Left cardiac atrium (tissue), 4 donors: ENCODE measurements at places on chromosomes 5 and 9. TPM values are rescaled to one million over a fixed set of nuclear protein-coding genes. Genes with fewer than 3 reads are reported as not detected.

- DNase-seq, result peak; percentile 54
These were observed 215.5 kb downstream of the PDZD2 start for GRCh38 chr5:31854181-31855133.

DNA sequence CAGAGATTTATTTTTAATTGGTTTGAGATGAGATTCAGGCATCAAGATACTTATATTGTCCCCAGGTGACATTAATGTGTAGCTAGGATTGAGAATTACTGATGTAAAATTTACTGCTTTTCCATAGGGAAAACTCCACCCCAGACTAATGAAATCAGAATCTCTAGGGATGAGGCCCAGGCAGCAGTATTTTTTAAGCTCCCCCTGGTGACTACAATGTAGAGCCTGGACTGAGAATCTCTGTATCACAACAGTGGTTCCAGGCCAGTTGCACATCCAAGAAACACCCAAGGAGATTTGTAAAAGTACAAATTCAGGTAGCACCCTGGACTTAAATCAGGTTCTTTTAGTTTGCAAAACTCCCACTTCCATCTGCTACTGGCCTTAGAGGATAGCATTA lies 185.7 kb downstream of the MARCHF11 start:
- DNase-seq, result no peak

The ZNG1A gene
- total RNA-seq, result 15.6 TPM

DNA sequence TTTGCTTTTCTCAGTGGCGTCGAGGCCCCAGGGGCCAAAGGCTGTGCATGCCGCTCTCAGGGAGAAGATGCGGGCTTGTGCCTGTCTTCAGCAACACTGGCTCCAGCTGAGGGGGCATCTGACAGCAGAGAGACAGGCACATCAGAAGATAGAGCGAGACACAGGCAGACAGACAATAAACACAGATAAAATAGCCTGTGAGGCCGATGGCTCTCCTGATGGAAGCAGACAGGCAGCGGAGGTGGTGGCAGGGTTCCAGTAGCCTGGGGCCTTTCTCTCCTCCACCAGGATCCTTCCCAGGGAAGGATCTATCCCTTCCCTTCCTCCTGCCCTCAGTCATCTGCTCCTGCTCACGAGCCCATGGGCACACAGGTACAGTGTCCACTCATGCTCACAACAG lies 16.6 kb upstream of the UNC5A start:
- DNase-seq, result no peak

- DNase-seq, result no peak
These were observed 948.9 kb upstream of the ARRDC3 start for GRCh38 chr5:92332039-92332438.

The CFAP157 gene
- total RNA-seq, result not detected

GRCh38 chr5:17218353-17219005 lies 1.0 kb downstream of the BASP1 start:
- DNase-seq, result peak; percentile 58

DNA sequence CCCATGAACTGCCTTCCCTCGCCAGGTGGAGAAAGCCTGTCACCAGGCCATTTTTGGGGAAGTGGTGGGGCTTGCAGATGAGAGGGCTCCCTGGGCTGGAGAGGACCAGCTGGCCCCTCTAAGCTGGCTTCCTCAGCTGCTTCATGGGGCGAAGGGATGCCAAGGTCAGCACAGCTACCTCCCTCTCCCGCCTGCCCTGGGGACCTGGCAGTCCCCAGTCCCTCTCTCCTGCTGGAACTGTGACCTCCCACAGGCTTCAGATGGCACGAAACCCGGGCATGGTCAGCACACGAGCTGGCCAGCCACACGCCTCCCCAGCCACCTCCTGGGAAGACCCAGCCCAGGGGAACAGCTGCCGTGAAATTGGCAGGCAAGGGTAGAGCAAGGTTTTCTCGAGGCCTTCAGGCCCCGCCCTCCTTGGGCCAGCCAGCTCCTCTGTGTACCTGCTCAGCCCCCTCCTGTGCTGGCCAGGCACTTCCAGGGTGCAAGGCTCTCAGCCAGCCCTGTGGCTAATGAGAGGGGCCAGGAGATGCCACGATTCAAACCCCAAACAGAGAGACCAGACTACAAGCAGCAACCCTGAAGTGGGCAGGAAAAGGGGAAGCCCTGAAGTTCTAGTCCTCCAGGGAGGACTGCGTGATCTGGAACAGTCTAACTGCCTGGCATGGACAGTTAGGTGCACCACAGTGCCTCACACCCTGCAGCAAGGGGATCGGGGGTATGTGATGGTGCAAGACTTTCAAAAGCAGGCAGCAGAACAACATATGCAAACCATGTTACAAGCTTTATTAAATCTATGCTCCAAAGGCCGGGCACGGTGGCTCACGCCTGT lies 12.9 kb downstream of the PLPP7 start:
- no peak for DNase-seq

GRCh38 chr9:121285835-121286687 lies 18.1 kb downstream of the GSN start:
- DNase-seq, result peak; percentile 82

The PIP5K1B gene
- 47.0 TPM for total RNA-seq

DNA sequence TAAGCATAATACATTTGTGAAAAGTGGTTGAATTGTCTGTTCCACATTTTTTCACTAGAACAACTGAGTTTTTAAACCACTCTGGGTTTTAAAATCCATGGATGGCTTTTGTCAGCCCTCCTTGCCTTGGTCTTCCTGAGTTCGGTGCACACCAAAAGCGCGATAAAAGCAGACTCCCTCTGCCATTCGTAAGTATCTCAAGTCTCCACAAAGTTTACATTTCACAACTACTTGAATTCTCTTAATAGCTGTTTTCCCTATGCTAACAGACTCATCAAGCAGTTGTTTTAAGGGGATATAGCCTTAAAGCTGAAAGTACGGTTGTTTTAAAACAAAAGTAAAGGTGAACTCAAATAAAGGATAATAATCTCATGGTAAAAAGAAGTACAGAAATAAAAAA lies 52.9 kb downstream of the GLIS3 start:
- no peak for DNase-seq

The PITX1 gene
- total RNA-seq, result not detected

The IFNA4 gene
- not detected for total RNA-seq

The GNA14 gene
- total RNA-seq, result 4.2 TPM

DNA sequence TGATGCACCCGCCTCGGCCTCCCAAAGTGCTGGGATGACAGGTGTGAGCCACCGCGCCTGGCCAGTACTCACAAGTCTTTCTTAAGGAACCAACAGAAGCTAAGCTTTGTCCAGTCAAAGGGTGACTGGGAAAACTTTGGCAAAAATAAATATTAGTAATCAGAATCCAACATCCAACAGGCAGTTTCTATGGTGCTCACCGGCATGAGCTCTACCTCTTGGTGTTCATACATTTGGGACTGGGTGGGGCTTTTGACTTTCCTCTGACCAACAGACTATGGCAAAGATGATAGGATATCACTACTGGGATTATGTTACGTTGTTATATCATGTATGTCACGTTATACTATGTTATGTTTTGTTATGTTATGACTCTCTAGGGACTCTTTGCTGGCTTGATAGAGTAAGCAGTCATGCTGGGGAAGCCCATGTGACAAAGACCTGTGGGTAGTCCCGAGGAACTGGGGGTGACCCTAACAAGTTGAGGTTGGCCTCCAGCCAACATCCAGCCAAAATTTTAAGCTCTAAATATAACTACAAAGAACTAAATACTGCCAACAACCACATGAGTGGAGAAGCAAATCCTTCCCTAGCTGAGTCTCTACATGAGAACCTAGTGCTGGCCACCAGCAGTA lies 6.0 kb downstream of the RASGEF1C start:
- DNase-seq, result no peak

DNA sequence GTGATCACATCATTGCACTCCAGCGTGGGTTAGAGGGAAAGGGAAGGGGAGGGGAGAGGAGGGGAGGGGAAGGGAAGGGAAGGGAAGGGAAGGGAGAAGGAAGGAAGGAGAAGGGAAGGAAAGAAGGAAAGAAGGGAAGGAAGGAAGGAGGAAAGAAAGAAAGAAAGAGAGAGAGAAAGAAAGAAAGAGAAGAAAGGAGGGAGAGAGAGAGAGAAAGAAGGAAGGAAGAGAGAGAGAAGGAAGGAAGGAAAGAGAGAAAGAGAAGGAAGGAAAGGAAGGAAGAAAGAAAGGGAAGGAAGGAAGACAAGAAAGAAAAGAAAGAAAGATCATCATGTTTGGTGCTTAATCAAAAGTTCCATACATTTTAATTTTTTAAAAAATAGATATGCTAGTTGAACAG lies 136.2 kb downstream of the CMYA5 start:
- DNase-seq, result no peak

DNA sequence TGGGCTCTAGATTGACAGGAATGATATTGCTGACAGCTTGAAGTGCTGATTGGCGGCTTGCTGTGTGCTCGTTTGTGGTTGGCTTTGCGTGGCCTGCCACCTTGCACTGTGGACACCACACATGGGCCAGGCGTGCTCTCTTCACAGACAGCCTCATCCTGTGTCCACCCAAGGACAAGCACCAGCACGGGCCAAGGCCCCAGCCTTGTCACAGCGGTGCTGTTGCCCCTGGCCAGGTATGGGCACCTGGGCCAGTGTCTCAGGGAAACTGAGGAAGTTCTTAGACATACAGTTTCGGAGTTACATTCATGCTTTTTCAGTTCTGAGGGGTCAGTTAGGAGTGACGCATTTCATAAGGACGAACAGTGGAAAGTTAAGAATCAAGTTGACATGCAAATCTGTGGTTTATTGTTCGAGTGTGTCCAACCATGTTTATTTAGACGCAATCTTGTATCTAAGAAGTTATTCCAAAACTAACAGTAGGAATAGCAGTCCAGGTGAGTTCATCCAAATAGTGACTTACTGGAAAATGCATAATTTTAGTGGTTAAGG lies 125.9 kb downstream of the EHMT1 start:
- no peak for DNase-seq

- no peak for DNase-seq
These were observed 99.9 kb upstream of the PRRC1 start for GRCh38 chr5:127417528-127417927.

DNA sequence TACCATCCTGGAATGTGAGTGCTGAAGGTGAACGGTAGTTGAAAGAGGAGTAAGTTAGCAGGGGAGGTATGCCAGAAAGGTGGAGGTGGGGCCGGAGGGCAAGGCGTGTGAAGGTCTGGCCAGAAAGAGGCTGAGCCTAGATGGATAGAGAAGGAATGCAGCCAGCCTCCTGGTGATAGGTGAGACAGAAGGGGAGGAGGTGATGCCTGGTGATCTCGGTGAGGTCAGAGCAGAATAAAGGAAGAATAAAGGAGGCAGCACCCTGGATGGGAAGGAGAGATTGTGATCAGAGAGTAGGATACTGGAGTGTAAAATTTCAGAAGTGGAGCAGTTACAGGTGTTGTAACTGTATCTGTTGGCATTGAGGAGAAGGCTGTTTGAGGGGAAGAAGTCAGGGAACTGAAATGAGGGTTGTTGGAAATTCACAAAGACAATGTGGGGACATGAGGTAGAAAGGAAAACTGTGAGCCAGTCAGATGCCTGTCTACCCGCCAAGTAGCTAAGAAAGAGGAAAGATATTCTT lies 2.0 kb downstream of the GNG10 start:
- DNase-seq, result no peak

GRCh38 chr9:71210326-71210725 lies 88.9 kb upstream of the TRPM3 start:
- no peak for DNase-seq

GRCh38 chr5:81235287-81236072 lies 2.4 kb downstream of the CKMT2 start:
- peak; percentile 51 for DNase-seq

- DNase-seq, result no peak
These were observed 60.1 kb downstream of the MAT2B start for GRCh38 chr5:163565492-163565891.

- peak; percentile 21 for DNase-seq
These were observed 85.8 kb upstream of the ALDH1A1 start for GRCh38 chr9:73038613-73039012.

GRCh38 chr5:167701051-167701450 lies 590.4 kb upstream of the WWC1 start:
- no peak for DNase-seq

The DAB2 gene
- total RNA-seq, result 67.3 TPM
